GM12891 (cell line): ENCODE measurements at places on chromosomes 6 and 20.
A peak's percentile ranks its signal among the peaks of the same experiment; 100 is the strongest.

DNA sequence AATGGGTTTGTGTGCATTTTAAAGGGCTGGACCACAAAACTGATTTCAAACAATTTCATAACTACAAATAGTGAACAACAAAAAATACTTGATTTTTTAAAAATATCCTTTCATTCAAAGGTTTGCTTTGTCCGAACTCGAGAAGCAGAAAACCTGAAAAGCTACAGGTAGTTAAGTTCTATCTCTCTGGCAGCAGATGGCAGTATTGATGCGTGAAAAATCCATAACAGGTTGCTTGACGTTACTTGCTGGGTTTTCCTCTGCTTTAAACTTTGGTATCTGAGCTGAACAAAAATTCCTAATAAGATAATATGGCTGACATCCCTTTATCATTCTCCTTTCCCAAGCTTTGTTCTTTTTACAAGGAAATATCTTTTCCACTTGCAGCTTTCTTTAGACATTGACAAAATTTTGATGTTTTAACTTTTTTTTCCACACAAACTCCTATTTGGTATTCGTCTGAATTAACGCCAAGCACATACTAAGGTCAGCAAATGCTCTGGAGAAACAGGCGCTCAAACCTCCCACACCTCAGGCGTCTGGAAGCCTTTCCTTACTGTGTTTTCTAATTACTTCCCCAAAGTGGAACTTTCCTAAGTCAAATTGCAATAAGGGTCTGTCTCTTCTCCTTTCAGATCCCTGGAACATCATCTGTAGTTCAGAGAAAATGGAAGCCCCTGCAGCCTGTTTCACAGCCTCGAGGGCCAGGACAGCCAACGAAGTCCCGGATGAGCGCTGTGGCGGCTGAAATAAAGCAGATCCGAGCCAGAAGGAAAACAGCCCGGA, 50.3 kb upstream of the GFRAL start:
- DNase-seq = no peak

GRCh38 chr6:53172468-53172803, 23.8 kb upstream of the GCM1 start:
- DNase-seq = no peak

DNA sequence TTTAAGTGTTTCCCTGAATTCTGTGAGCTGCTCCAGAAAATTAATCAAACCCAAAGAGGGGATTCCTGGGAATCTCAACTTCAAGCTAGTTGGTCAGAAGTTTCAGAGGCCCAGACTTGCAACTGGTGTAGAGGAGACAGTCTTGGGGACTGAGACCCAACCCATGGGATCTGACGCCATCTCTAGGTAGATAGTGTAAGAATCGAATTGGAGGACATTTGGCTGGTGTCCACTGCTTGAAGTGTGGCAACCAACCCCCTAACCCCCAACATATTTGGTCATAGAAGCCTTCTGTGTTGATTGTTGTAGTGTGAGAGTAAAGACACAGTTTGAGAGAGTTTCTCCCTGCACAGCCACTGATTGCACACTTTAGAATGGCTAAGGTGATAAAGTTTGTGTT, 103.5 kb upstream of the CARMIL1 start:
- DNase-seq = no peak

- DNase-seq = peak; percentile 50
Measured at GRCh38 chr6:34484899-34485298, 19.0 kb downstream of the PACSIN1 start.

DNA sequence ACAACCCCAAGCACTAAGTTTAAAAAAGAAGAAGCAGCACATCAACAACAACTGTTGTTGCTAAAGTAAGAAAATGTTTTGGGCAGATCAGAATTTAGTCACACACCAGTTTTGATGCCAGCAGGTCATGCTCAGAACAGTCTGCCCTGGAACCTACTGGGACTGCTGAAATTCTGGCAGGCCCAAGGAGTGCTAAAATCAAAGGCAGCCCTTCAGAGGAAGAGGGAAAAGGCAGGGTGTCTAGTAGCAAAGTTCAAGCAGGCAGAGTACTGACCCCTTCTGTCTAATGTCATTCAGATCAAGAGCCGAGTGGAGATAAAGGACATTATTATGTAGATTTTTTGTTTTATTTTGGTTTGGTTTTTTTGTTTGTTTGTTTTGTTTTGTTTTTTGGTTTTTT, 96.6 kb upstream of the LOC128125822 start:
- no peak for DNase-seq

DNA sequence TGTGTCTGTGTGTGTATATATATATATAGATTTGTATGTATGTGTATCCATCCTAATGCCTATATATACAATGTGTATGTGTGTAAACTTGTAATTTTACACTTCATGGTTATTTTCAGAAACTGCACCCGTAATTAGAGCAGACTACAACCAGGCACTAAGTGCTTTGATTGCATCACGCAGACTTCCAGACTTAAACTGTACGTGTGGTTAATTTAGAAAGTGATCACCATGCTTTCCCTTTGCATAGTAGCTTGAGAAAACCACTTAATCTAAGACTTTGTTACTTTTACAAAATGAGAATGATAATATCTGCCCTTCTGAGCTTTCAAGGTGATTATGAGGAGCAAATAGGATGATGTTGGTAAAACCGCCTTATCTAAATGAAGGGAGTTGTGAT, 50.1 kb upstream of the E2F3 start:
- no peak for DNase-seq

DNA sequence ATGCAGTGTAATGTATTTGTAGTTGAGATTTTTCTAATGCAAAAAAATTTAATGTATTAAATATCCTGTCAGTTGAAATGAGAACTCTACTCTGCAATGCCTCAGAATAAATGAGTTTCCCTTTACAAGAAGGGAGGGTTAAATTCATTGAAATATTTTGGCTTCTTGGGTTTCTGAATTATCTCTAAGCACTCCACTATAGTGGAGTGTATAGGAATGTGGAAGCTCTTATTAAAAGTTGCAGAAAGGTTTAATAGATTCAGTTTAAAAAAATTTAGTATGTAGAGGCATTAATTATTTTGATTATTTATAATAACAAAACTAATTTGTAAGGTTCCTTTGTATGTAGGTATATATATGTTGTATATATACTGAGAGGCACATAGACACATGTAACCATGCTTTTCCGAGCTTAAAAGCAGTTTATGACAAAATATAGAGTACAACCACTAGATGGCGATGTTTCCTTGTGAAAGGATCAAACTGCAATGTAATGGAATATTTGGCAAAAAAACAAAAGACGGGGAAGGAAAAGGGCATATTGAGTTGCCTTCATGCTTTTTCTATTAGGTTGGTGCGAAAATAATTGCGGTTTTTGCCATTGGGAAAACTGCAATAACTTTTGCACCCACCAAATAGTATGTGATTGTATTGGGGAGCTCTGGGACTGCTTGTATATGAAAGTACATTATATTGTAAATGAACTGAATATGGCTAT, 144.2 kb downstream of the MYO6 start:
- DNase-seq = peak; percentile 6

DNA sequence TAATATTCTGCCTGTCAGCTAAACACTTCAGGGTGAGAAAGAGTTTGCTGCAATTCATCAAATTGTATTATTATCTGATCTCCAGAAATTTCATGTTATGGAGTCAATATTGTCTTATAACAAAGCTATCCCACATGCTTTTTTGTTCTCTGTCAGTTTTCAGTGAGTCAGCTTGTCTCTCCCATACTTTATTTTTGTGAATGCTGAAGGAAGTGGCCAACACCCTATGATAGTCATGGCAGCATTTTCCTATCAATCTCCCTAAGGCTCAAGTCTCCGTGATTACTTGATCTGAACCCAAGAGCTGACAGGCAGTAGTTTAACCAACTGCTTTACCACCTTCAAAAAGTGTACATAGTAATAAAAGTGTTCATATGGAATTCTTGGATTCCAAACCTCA, 42.2 kb downstream of the RFPL4B start:
- no peak for DNase-seq

DNA sequence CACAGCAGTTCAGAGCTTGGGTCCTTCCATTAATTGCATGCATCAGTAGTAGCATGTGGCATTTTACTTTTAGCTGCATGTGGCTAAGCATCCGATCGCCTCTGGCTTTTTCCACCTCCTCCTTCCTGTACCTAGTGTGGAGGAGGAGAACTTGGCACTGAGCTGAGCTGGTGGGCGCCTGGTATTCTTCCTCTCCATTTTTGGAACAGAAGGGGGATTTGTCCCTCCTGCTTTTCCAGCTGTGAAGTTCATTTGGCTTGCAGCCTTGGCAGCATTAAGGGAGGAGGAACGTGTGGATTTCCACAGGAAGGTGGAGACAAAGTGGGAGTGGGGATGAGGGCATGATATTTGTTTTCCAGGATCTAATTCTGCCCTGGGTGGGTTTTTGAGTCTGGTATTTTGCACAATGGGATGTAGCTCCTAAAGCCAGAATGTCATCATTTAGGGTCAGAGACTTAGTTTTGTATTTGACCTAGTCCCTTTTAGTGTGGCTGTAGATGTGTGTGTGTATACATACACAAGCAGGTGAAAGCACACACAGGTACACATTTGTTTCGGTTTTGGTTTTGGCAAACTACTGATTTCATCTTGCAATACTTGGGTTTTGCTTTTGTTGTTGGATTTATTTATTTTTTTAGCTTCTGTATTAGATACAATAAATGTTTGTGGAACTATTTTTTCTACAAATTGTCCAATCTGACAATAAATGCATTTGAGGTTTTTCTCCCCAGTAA, 90.0 kb downstream of the SASH1 start:
- DNase-seq = no peak

- no peak for DNase-seq
Measured at GRCh38 chr6:138336221-138336620, 41.5 kb upstream of the SMIM28 start.

GRCh38 chr20:24257171-24257570, 212.3 kb upstream of the SYNDIG1 start:
- no peak for DNase-seq
